ENCODE measurements at places on chromosomes 16 and 17.

DNA sequence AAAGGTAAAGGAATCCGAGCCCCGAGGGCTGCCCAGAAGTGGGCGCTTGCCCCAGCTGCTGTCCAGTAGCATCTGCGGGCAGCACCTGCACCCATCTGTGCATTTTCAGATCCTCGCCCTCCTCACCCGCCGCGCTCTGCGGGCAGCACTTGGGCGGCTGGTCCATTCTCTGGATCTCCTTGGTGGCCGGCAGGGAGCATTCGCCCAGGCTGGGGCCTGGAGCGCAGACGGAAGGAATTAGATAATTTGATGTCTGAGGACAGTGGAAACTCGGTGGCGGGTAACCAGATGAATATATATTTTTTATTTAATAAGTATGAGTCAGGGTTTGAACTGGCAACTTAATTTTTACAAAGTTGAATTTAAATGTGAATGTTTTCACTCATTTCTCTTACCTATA is 88.5 kb downstream of the NPIPB11 start:
- DNase-seq = no peak

DNA sequence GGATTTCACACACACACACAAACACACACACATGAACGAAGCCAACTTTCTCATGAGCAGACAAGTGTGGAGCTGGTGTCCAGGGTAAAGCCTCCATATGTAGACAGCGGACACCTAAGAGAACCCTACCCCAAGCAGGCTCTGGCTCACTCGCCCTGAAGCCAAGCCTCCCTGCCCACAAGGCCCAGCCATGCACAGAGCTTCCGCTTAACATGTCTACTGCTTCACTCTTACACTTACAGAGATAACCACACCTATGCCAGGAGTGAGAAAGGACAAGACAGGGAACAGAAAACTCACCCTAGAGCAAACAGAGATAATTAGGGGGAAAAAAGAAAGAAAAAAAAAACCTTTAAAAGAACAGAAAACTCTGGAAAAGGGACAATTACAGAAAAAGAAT is 67.5 kb downstream of the CYTH1 start:
- no peak for DNase-seq

GRCh38 chr16:12096828-12097522 is 120.4 kb downstream of the SNX29 start:
- DNase-seq = no peak

GRCh38 chr16:9248162-9248561 is 156.7 kb downstream of the HAPSTR1 start:
- DNase-seq = no peak

DNA sequence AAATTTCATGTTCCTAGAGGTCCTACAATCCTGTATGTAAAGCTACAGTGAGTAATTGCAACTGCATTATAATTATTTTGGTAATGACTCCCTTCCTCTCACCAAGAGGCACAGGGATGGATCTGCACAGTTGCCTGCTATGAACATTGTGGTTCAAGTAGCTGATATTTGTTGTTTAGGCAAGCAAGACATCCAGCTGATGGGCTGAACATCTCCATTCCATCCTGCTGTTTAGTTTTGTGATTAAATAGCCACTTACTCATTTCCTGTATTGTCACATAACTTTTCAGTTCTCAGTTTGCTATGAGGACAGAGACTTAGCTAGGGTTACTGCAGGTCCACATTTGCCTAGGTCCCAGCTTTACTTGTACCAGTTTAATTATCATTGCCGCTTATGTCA is 181.2 kb upstream of the TBX2 start:
- no peak for DNase-seq

DNA sequence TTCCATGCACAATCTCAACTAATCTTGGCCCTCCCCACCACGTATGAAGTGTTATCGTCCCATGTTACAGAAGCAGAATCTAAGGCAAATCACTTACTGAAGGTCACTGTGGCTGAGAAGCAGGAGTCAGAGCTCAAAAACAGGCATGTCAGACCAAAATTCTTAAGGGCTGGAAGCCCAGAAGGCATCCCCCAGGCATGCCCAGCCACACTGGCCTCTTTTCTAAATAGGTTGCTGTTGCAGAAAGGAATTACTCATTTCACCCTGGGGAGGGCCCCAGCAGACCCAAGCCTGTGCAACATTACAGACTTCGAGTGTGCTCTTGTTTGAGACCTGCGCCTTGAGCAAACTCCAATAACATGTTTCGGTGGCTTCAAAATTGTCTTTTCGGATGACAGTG is 194.1 kb downstream of the RBFOX1 start:
- DNase-seq = no peak

DNA sequence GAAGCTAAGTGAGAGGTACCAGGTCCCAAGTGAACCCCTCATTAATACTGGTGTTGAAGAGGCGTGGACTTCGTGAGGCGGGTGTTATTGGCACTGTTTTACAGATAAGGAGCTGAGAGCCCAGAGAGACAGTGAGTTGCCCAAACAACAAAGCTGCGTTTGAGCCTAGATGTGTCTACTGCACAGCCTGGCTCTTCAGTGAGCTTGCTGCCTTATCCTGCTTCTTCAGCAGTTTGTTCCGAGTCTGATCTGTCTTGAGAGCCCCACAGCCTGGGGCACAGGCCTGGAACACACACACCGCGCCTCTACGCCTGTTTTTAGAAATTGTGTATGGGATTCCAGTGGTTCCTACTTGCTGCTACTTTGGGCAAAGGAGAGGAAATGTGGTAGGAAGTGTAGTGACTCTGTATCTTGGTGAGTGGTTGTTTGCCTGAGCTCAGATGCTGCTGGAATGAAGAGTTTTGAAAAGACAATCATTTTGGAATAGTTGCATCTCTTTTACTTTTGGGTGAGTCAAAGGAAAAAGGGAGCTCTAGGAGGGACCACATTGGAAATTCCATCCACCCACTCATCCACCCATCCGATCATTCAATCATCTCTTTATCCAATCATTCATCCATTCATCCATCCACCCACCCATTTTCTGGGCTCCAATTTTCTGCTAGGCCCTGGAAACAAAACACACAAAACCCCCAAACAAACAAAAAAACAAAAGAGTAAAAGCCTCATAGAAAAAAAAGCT is 22.3 kb upstream of the PLCG2 start:
- no peak for DNase-seq

DNA sequence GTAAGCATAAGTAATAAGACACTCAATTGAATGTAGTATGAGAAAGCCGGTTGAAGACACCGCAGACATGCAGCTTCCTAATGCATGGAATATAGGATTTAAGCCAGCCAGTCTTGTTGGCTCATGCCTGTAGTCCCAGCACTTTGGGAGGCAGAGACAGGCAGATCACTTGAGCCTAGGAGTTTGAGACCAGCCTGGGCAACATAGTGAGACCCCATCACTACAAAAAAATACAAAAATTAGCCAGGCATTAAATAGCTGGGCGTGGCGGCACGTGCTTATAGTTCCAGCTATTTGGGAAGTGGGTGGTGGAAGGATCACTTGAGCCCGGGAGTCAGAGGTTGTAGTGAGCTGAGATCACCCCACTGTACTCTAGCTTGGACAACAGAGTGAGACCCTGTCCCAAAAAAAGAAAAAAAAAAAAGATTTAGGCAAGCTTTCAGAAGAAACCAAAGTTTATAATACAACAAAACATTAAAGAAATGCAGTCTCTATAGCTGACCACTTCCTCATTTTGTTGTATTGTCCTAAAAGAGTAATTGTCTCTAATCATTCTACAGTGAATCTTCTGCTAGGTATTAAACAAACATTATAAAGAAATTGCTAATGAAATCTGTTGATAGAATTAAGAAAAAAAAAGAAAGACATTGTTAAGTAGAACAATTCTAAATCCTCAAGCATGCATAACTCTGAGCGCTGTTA is 68.6 kb upstream of the KIFC3 start:
- no peak for DNase-seq

DNA sequence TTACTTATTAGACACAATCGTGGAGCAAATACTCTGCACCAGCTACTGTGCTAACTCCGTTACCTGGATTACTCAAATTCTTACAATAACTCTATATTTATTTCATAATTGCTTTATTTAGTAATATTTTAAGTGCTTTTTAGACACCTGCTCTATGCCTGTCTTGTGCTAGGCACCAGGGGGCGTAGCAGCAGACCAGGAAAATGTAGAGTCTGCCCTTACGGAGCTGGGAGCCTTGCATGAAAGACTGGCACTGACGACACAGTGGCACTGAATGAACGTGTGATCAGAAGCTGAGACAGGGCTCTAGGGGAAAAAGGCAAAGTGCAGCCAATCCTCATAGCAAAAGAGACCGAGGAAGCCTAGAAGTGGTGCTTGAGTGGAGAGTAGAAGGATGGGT is 486.5 kb downstream of the CDH13 start:
- no peak for DNase-seq

- no peak for DNase-seq
These were observed 180.7 kb upstream of the ZFHX3 start for GRCh38 chr16:73228649-73229048.

- no peak for DNase-seq
These were observed 29.0 kb downstream of the TRPV2 start for GRCh38 chr17:16444258-16444886.

GRCh38 chr16:50303605-50304466 is 37.5 kb downstream of the ADCY7 start:
- no peak for DNase-seq

- DNase-seq = no peak
These were observed 27.1 kb downstream of the TMEM235 start for GRCh38 chr17:78258323-78259191.

- no peak for DNase-seq
These were observed 4.8 kb downstream of the MAP2K3 start for GRCh38 chr17:21289175-21289901.

DNA sequence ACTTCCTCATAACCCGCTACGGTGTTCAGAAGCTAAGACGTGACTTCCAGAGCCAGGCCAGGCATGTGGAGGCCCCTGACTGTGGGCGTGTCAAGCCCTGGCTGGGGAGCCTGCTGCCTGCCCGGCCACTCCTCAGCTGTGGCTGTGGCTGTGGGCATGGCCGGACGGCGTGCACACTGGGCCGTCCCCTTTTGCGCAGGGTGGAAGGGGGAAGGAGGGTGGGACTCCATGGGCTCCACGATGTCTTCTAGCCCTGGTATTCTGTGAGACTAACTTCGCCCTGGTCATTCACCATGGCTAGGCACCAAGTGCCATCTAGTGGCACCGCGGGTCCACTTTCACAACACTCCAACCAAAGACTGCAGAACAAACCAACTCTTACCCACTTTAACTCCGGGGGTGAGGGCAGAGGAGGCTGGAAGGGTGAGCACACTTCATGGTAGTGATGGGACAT is 67.9 kb downstream of the N4BP1 start:
- DNase-seq = peak; percentile 35

DNA sequence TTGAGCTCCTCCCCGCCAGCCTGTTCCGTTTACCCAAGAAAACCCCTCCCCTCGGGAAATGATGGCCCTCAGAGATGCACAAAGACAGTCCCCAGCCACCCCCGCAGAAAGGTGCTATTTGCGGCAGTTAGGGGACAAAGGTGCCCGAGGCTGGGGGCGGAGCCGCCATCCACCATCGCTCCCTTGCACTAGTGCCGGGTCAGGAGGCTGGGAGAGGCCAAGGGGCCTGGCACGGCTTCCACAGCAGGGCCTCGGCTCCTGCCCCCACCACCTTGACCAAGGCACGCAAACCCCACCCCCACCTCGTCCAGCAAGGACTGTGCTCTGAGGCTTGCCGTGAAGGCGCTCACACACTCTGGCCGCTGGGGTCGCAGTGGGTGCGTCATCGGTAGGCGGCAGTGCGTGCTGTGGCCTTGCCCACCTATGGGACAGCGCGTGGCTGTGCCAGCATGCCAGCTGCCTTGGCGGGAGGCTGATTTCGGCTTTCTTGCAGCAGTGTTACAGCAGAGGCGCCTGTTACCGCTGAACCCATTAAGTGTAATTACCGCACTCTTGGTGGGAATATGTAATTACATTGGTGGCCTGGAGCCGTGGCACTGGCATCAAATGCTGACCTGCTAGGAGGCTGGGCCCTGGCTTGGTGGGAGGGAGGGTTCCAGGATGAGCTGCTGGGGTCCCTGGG is 31.8 kb downstream of the TPSG1 start:
- DNase-seq = no peak

GRCh38 chr16:14310519-14310991 is 239.4 kb downstream of the MRTFB start:
- no peak for DNase-seq

GRCh38 chr16:50741225-50741780 is 583 bp upstream of the CYLD start:
- peak; percentile 25 for DNase-seq

- peak; percentile 54 for DNase-seq
These were observed 30.9 kb upstream of the GCSH start for GRCh38 chr16:81127051-81127450.

DNA sequence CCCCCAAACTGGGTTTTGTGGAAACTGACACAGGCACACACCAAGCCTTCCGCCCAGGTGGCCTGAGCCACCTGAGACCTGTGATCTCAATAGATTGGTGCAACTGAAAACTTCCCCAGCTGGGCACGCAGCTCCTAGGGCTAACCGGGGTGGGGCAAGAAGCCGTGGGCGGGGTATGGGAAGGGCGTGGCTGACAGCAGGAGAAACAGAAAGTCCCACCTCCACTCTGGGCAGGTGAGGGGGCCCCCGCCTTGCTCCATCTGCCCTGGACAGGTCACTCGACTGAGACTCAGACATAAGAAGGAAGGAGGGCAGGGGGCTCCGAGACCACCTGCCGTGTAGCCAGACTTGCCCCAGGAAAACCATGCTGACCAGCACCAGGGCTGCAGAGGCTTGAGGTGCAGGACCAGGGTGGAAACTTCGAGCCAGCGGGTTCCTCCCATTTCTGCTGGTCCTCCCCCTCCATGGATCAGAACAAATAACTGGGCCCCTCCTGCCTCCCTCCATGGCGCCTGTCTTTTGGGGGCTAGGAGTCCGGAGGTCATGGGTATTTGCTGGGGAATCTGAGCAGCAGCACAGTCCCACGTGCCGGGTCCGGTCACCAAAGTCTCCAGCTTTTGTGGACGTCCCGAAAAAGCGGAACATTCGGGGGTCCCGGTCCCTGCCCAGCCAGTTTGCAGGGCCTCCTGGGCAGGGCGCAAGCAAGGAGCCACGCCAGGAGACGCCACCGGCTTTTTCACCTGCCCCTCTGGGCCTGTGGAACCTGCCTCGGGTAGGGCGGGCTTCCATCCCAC is 1.3 kb downstream of the TIMP2 start:
- DNase-seq = peak; percentile 93

DNA sequence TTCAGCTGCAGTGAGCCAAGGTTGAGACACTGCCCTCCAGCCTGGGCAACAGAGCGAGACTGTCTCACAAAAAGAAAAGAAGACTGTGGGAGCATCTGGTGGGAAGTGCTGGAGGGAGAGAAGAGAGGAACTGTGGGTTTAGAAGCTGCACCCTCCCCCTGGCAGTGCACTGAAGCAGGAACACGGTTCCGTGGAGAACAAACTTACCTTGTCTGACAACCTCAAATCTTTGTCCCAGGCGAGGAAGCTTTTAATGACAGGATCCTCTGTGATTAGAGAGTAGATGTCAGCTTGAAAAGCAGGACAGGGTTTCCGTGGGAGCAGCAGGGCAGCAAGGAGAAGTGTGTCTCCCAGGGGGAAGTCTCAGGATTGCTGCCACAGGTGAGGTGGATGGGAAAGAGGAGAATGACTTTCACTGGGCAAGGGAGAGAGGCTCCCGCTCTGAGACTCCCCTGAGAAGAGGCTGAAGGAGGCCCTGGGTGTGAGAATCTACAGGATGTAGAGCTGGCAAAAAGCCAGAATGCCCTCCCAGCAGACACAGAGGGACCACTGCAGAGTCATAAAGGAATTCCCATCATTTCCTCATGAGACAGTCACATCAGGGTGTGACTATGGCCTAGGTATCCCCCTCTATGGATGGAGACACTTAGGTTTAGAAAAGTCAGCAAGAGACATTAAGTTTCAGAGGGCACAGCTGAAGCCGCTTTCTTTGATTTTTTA is 22.9 kb downstream of the PRR11 start:
- no peak for DNase-seq

Data from RWPE1 (cell line).